Tibial nerve (tissue), 4 donors: ENCODE measurements at places on chromosomes 11 and 22. TPM values are rescaled to one million over a fixed set of nuclear protein-coding genes. Genes with fewer than 3 reads are reported as not detected.

DNA sequence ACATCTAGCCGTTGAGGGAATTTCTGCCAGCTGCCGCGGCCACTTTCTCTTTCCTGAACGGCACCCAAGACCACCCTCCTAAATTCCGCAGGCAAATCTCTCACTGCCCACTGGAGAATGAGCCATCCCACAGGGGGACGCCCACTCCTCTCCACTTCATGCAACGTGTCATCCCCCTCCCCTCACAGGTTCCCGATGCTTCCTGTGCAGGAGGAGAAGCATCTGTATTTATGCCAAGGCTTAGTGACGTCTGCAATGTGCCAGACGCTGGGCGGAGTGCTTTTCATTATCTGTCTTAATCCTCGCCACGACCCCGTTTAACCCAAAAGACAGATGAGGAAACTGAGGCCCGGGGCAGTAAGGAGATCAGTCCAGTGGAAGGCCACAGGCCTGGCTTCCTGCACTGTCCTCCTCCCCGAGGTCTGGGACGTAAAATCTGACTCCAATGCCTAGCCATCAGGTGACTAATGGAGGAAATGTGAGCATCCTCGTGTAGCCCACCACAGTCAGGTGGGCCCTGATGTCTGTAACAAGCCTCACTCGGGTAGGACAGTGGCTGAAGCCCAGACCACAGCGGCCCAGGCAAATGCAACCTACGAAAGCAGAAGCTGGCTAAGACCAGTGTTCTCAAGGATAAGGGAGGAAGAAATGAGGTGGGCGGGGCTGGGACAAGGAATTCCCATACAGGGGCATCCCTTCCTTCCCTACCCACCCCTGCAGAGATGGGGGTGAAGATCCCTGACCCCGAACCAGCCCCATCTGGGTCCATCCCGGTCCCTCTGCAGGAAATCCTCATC lies 23.1 kb downstream of the MN1 start:
- DNase-seq, result peak; percentile 38
- peak overlapping the region; percentile 60 for H3K27ac ChIP-seq
- H3K4me3 ChIP-seq, result peak overlapping the region; percentile 3
- H3K4me1 ChIP-seq, result peaks cover 22% of the 10 kb centered on the region
- no peaks in the 10 kb centered on the region for H3K36me3 ChIP-seq

The OR10G4 gene
- not detected for total RNA-seq

GRCh38 chr11:67022961-67023956 lies at the start of gene SYT12:
SYT12 (plus strand) TSS chr11:67023134; CDS start chr11:67030145, 7,011 bp downstream.
- H3K4me1 ChIP-seq, result peaks cover 23% of the 10 kb centered on the region
- peaks cover 25% of the 10 kb centered on the region for H3K27me3 ChIP-seq
- H3K4me3 ChIP-seq, result peak within 1 kb of the TSS; percentile 33
- no peak within 1 kb of the TSS for H3K27ac ChIP-seq
- DNase-seq, result no peak

DNA sequence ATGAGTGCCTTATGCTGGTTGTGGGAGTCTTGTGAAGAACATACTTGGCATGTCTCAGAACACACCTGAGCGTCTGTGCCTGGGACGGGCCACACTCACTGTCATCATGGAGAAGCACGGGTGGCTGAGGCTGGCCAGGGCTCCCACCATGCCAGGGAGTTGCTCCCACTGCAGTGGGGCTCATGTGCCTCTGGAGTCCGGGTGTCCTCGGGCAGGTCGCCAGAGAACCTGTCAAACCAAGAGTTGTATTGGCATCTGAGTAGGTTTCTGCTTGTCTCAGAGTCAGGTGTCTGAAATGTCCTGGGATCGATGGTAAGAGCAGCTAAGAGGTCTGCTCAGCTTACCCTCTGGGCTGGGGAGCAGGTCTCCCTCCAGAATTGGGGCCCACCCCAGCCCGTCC lies 92.1 kb downstream of the BCR start:
- DNase-seq, result no peak
- H3K4me3 ChIP-seq, result no peak overlapping the region
- H3K27me3 ChIP-seq, result no peaks in the 10 kb centered on the region
- H3K36me3 ChIP-seq, result peaks cover 7% of the 10 kb centered on the region
- H3K4me1 ChIP-seq, result no peaks in the 10 kb centered on the region
- no peak overlapping the region for H3K27ac ChIP-seq

GRCh38 chr11:122758974-122759373 lies 79.3 kb upstream of the CRTAM start:
- DNase-seq, result no peak
- no peaks in the 10 kb centered on the region for H3K27me3 ChIP-seq
- no peaks in the 10 kb centered on the region for H3K4me1 ChIP-seq
- H3K4me3 ChIP-seq, result no peak overlapping the region

The ARHGEF12 gene
- total RNA-seq, result 109 TPM

DNA sequence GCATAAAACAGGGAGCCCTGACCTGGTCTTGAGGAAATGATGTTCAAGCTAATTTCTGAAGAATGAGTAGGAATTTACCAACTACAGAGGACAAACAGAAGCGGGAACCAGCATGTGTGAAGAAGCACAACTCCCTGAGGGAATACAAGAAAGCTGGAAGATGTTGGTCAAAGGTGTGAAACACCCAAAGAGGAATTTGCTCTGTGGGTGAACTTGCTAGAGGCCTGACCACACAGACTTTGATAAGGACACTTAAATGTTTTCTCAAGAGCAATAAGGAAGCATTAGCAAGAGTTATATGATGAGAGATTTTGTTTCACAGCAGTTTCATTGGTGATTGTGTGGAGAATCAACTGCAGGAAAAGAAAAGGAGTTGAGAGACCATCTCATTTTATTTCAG lies 17.6 kb downstream of the SLC5A12 start:
- H3K27me3 ChIP-seq, result no peaks in the 10 kb centered on the region
- H3K4me1 ChIP-seq, result no peaks in the 10 kb centered on the region
- H3K27ac ChIP-seq, result no peak overlapping the region
- no peak overlapping the region for H3K4me3 ChIP-seq

- no peaks in the 10 kb centered on the region for H3K36me3 ChIP-seq
- H3K27me3 ChIP-seq, result no peaks in the 10 kb centered on the region
- no peaks in the 10 kb centered on the region for H3K4me1 ChIP-seq
- DNase-seq, result no peak
These were observed 81.0 kb downstream of the SLC36A4 start for GRCh38 chr11:93116641-93117441.

GRCh38 chr11:1073261-1073724 lies 1.4 kb upstream of the MUC2 start:
- peaks cover 14% of the 10 kb centered on the region for H3K4me1 ChIP-seq
- no peak overlapping the region for H3K27ac ChIP-seq
- H3K36me3 ChIP-seq, result no peaks in the 10 kb centered on the region
- peak; percentile 11 for DNase-seq
- H3K27me3 ChIP-seq, result no peaks in the 10 kb centered on the region

- DNase-seq, result no peak
- H3K4me3 ChIP-seq, result no peak overlapping the region
- H3K27ac ChIP-seq, result no peak overlapping the region
- no peaks in the 10 kb centered on the region for H3K27me3 ChIP-seq
- H3K4me1 ChIP-seq, result no peaks in the 10 kb centered on the region
These were observed 2091.9 kb downstream of the LRRC4C start for GRCh38 chr11:39367534-39367933.

GRCh38 chr11:869399-870126 lies 26.9 kb downstream of the TSPAN4 start:
- H3K27ac ChIP-seq, result no peak overlapping the region
- no peaks in the 10 kb centered on the region for H3K27me3 ChIP-seq
- H3K36me3 ChIP-seq, result no peaks in the 10 kb centered on the region
- no peaks in the 10 kb centered on the region for H3K4me1 ChIP-seq

DNA sequence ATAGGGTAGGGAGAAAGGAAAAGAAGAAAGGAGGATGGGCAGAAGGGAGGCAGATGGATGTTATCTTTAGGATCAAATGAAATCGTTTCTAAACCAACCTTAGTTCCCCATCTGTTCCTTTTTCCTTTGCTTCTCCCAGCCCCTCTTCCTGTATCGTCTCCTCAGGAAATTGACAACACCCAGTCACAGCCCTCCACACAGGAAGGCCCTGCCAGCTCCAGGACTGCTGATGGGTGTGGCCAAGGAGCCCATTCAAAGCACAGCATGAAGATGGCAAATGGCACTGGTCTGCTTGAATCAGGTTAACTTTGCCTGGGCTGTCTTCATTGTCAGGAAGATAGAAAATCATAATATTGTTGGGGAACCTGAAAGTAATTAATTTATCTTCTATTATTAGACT lies 164.8 kb downstream of the C11orf87 start:
- H3K4me3 ChIP-seq, result no peak overlapping the region
- DNase-seq, result no peak
- H3K27me3 ChIP-seq, result no peaks in the 10 kb centered on the region
- no peak overlapping the region for H3K27ac ChIP-seq
- H3K4me1 ChIP-seq, result no peaks in the 10 kb centered on the region
